Memory B cell (primary cell): ENCODE measurements at places on chromosomes 3 and 15.
A peak's percentile ranks its signal among the peaks of the same experiment; 100 is the strongest.

GRCh38 chr15:65399997-65400396, 22.2 kb upstream of the IGDCC3 start:
- no peak for DNase-seq

DNA sequence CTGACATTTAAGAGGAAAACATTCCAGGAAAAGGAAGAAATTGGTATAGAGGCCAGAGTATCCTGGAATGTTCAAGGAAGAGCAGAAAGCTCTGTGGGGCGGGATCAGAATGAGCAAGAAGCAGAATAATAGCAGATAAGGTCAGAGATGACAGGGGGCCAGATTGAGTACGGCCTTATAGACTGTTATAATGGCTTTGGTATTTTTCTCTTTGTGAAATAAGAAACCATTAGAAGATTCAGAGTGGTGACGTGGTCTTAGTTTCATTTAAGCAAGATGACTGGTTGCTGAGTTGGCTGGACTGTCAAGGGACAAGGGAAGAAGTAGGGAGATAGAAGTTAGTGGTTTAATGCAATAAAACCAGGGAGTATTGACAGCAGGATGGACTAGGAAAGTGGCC, 218.3 kb upstream of the SOX2 start:
- no peak for DNase-seq

GRCh38 chr3:22536541-22536940, 666.6 kb upstream of the UBE2E2 start:
- no peak for DNase-seq

- no peak for DNase-seq
Observed at GRCh38 chr3:12979947-12980487, 93.2 kb downstream of the IQSEC1 start.

DNA sequence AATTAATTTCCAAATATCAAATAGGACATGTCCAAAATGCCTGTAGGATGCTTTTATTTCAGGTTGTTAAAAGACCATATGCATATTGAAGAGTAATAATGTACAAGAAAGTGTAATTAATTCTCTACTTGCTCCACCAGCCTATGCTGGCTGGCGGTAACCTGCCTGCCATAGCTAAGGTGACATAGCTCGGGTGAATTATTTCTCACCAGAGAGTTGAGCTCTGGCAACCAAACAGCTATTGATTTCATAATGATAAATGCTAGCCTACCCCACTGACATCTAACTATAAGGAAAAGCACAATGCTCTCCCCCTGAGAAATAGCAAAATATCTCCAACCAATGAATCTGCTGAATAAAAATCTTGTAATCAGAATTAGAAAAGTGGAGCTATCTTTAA, 48.9 kb downstream of the GADL1 start:
- no peak for DNase-seq

DNA sequence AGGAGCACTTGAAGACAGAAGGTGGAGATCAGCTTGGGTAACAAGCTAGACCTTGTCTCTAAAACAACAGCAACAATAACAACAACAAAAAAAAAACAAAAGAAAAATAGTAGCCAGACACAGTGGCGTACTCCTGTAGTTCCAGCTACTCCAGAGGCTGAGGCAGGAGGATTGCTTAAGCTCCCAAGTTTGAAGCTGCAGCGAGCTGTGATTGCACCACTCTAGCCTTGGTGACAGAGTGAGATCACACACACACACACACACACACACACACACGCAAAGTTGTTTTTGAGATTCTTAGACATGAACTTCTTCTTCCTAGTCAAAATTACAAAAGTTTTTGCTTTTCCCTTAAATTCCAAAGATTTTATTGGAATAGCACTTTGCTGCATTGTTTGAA, 93.0 kb upstream of the IGSF10 start:
- no peak for DNase-seq

DNA sequence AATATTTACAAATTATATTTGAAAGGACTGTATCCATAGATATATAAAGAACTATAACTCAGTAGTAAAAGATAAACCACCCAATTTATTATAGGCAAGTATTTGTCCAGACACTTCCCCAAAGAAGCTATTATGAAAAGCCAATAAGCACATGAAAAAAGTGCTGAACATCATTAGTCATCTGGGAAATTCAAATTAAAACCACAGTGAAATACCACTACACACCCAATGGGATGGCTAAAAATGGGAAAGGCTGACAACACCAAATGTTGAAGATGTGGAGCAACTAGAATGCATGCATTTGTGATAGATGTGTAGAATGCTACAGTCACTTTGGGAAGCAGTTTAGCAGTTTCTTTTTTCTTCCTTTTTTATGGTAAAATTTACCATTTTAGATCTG, 147.0 kb downstream of the PDE8A start:
- DNase-seq: no peak

GRCh38 chr15:88448991-88449461, 18.2 kb downstream of the MRPL46 start:
- DNase-seq: no peak

DNA sequence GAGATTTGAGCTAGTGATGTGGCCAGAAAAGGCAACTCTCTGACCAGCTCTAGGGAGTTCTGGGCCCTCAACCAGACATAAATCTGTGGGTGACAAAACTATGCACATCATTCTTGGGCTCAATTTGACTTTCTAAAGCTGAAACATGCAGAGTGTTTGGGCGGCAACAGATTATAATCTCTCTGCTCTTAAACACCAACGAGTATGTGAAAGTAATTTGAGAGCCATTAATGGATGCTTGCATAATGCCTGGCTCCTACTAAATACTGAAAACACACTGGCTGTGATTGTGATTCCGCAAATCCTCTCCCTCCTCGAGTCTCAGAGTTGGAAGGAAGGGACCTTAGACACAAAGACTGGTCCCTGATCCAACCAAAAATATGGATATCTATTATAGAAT, 186.7 kb downstream of the UACA start:
- DNase-seq: no peak

GRCh38 chr15:45641999-45642932, 7.4 kb downstream of the SQOR start:
- no peak for DNase-seq

- DNase-seq: no peak
Observed at GRCh38 chr3:127770671-127771355, 51.5 kb downstream of the MGLL start.

- DNase-seq: no peak
Observed at GRCh38 chr3:55750525-55750924, 263.4 kb upstream of the WNT5A start.

DNA sequence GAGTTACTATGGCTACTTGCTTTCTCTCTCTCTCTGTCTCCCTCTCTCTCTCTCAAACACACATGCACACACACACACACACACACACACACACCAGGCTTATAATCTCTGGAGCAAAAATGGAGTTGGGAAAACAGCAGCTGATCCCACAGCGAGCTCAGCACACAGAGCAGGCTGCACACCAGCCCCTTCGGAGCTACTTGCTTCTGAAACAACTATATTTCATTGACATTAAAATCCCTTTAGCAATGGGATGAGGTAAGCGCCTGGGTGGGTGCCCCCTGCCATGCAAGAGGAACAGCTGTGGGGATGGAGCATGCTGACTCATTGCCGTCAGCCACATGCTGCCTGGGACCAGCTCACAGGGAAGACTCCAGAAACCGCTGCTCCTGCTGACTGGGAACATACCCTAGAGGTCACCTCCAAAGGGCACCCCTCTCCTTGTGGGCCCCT, 45.7 kb downstream of the B3GNT5 start:
- DNase-seq: no peak

DNA sequence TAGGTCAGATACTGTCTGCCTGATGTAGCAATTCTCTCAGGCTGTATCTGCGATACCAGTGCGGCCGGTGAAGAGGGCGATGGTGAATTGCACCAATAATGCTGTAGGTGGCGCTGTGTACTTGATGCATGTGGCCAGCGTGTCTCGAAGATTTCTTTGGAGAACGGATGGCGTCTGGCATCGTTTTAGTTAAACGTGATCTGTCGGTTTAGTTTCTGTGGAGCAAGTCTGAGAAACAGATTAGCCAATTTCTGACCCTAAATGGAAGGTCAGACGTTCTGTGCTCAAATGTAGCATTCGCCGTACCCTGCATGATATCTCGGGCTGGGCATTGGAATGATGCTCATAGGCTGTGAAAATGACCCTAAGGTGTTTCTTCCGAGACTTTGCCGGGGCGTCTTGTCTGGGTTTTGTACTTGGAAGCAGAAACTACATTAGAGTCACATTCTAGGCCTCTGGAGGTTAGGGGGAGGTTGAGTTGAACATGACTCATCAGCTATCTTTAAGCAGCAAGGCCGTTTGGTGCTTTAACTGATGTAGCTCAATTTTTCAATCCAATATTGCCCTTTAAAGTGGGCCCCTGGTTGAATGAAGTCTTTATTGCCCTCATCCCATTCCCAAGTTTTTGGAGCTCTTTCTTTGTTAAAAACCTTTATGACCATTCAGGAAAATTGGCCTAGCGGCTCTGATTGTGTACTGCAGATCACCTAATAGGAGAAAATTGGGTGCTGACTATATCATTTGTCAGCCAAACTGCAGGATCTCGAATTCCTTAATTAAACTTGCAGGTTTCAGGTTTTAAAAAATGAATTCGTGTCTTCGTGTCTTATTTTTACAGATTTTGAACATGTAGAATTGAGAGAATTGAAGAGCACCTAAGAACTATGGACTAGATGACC, 80.0 kb downstream of the SQOR start:
- DNase-seq: no peak

- peak; percentile 44 for DNase-seq
Observed at GRCh38 chr3:9500108-9501050, 53.2 kb downstream of the LHFPL4 start.

DNA sequence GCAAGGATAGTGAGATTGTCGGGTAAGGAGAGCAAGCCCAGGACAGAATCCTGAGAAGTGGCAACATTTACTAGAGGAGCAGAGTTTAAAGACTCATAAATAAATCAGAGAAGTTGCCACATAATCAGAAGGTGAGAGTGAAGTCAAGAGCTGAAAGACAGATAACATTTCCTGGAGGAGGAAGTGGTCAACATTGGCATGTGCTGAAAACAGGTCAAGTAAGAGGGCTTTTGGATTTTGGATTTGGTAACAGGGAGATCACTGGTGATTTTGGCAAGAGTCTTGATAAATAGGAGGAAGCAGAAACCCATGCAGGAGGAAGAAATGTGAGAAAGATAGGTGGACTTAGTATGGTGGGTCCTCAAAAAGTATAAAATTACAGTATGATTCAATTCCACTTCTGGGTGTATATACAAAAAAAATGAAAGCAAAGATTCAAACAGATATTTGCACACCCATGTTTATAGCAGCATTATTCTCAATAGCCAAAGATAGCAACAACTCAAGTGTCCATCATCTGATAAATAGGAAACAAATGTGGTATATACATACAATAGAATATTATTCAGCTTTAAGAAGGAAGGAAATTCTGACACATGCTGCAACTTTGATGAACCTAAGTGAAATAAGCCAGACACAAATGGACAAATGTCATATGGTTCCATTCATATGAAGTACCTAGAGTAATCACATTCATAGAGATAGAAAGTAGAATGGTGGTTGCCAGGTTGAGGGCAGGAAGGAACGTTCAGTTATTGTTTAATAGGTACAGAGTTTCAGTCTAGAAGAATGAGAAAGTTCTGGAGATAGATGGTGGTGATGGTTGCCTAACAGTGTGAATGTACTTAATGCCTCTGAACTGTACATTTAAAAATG, 27.3 kb upstream of the MBNL1 start:
- DNase-seq: no peak

GRCh38 chr3:146092230-146092629, 68.8 kb downstream of the PLOD2 start:
- DNase-seq: no peak

DNA sequence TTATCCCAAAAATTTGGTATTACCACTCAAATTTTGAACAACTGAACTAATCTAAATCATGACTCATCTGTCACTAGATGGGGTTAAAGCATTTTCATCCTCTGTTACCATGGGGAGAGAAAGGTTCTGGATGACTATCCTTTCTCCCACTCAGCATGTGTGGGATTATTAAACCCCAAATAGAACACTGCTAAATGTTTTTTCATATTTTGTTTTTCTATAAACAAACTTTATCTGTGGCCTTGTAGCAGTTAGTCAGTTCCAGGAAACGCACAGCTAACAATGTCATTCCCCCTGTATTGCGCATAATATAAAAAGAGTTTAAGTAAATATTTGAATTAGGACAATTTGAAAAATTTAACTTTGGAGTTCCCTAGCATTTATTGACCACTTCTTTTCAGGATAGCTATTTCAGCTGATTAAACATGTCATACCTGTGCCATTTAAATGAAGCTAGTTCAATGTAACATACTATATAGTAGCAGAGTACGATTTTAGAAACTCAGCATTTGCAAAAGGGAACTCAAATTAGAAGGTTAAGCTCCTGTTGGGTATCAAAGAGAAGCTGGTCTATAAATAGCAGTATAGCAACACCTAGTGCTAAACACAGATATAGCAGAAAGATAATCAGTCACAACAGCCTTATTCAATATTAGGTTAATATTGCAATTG, 9.2 kb upstream of the TMEM212 start:
- no peak for DNase-seq

DNA sequence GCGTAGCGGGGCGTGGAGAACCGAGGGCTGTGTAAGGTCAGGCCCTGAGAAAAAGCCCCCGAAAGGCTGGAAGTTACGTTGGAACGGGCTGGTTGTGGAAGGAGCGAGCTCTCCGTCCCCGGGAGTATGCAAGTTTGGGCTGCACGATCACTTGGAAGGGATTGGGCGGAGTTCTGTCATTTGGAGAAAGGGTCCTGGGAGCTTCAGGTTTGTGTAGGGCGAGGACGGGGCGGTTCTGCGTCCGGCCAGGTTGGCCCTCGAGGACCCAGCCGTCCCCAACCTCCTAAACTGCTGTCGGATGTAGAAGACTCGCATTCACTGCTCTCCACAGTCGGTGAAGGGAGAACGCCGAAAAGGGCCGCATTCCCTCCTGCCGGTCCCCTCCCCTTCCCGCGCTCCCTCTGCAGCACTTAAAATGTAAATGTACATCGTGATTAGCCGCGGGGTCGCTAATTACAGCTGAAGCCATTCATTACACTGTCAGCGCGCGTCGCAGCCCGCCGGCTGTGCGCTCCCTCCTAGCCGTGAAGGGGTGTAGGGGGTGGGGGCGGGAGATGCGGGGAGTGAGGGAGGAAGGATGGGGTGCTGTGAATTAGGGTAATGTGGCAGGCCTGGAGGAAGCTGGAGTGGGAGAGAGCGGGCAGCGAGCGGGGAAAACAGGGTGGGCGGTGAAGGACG, 2.5 kb upstream of the RPP25 start:
- DNase-seq: no peak
